Forelimb muscle (tissue), 1 donor: ENCODE measurements at places on chromosomes 5 and 9.
A peak's percentile ranks its signal among the peaks of the same experiment; 100 is the strongest.

DNA sequence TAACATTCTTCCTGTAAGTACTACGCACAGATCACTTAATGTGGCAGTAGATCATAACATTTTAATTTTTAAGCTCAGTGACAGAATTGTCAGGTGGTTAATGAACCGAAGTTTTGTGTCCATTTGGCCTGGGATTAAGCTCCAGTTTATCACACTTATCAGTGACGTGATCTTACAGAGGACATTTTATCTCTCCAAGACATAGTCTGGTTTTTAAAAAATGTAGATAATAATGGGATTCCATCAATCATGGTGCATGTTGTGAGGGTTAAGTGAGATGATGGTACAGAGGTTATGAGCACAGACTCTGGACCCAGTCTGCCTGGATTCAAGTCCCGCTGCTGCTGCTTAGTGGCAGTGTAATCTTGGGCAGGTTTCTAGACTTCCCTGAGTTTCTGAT lies 66.0 kb upstream of the ZFAND5 start:
- DNase-seq, result no peak

GRCh38 chr9:134198791-134199190 lies 34.4 kb upstream of the RNU6ATAC start:
- DNase-seq, result no peak

GRCh38 chr5:149015561-149015960 lies 47.3 kb downstream of the SH3TC2 start:
- DNase-seq, result no peak

- no peak for DNase-seq
Observed at GRCh38 chr5:148558892-148559291, 95.4 kb downstream of the HTR4 start.

GRCh38 chr5:58675341-58675740 lies 92.5 kb downstream of the RAB3C start:
- DNase-seq, result peak; percentile 44

GRCh38 chr5:146544232-146544631 lies 28.2 kb upstream of the GPR151 start:
- DNase-seq, result no peak

DNA sequence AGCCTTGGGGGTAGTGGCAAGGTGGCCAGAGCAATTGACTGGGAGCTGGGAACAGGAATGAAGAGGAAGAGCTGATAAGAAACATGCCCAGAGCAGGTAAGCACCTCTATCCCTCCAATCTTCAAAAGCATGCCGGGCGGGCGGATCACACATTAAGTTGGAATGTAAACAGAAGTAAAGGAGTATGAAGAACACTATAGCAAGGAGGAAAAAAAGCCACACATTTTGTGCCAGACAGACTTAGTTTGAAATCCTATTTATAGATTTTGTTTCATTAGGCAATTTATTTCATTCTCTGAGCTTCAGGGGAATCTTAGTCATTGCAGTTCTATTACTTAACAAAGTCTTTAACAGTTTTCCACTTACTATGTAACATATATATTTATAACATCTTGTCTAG lies 173.9 kb upstream of the TNC start:
- DNase-seq, result no peak

- DNase-seq, result no peak
Observed at GRCh38 chr5:149550268-149550583, 1.0 kb downstream of the CSNK1A1 start.

DNA sequence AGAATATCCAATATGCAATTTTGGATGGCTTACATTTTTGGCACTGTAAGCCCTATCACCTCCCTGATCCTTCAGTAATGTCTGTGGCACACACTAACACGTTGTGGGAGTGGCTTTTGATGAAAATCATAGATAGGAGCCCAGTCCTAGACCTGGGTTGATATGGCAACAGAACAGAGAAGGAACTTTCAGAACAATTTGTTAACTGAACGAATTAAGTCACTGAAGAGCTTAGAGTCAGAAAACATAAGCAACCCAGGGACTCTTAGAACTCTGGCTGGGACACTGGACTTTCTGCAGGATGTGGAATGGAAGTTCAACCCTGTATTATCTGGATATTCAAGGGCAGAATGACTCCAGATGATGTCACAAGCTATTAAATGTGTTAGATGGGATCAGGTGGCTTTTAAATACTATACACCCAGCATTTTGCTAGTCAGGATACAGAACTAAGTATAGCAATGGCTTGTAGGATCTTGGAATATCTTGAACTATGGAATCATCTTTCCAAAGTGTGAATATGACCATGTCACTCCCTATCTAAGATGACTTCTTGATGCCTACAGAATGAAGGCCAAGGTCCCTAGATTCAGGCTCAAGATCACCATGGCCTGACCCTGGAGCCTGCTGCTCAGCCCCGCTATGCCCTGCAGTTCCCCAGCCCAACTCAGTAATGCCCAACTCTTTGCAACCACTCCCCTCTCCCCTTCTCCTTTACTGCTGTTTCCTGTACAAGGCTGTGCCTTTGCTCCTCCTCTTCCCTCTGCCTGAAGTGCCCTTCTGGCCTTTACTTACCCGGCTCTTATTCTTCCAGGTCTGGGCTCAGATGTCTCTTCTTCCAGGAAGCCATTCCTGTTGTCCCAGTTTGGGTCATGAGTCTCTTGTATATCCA lies 42.8 kb downstream of the VLDLR start:
- DNase-seq, result no peak

GRCh38 chr5:139956342-139956741 lies 86.8 kb downstream of the NRG2 start:
- DNase-seq, result no peak

DNA sequence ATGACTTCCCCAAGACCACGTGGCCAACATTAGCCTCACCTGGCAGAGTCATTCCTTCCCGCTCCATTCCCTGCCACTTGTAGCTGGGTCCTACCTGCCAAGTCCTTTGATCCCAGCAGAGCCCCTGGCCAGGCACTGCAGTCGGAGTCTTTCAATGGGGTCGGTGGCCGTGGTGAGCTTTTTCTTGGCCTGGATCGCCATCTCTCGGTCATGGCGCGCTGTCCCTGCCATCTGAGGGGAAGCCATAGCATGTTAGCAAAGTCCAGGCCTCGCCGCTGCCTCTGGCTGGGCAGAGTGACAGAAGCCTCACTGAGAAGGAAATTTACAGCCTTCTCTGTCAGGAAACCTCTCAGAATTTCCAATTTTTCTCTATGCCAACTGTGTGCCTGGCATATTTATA lies 17.5 kb downstream of the CAPSL start:
- no peak for DNase-seq

DNA sequence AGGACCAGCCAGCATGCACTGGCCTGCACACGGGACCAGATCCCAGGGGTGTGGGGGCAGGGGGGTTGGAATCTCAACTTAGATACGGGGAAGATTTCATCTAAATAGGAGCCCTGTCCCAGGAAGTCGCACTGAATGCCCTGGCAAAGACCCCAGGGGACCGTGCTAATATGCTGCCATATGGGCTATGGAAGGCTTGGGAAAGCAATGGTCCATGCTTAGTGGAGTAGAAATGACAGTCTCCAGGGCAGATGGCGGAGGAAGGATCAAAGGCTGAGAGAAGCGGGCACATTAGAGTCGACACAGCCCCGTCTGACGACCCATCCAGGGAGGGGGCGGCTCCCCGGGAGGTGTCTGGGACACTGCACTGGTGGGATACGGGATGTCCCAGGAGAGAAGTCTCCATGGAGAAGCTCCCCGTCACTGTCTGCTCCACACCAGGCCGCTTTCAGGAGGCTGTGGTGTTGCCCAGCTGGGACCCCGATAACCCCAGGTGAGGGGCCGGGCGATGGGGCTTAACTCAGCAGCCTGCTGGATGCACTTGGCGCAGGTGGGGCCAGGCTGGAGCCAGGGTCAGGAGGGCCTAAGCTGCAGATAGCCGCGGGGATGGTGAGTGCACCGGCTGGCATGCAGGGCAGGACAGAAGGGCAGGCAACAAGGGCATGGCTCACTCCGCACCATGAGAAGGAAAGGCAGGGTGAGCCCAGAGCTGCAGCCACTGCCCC lies 377.7 kb upstream of the IRX1 start:
- no peak for DNase-seq

GRCh38 chr5:116479776-116480675 lies 94.6 kb downstream of the SEMA6A start:
- DNase-seq, result no peak

GRCh38 chr9:36018891-36019720 lies 17.6 kb upstream of the RECK start:
- no peak for DNase-seq

GRCh38 chr9:129907201-129907600 lies 71.9 kb downstream of the USP20 start:
- DNase-seq, result no peak

- no peak for DNase-seq
Observed at GRCh38 chr5:122906768-122907167, 61.4 kb downstream of the SNX24 start.

DNA sequence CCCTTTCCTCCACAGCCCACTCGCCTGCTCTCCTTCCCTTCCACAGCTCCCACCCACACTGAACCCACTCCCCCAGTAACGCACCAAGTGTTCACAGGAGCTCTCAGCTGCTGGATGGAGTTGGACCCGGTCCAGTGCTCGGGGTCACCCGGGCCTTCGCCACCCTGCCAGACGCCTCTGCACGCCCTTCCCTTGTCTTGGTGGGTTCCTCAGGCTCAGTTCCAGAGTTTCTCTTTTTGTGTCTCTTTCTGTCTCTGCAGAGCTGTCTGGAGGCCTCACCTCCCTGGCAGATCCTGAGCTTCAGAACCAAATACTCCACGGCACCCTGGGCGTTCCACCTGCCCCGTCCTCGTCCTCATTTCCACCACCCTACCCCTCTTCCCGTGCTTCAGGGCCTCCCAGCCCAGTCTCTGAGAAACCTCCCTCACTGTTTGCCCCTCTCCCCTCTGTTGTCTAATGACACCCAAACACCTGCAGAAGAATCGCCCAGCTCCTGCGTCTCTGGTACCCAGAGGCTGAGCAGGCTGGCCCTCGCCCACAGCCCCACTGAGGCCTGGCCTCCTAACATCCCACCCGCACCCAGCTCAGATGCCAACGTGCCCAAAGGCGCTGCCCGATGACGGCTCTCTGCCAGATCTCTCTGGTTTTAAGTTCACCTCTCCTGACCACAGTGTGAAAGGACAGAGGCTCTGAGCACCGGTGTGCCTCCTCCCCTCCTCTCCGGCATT lies 74.3 kb downstream of the COL23A1 start:
- DNase-seq, result no peak

DNA sequence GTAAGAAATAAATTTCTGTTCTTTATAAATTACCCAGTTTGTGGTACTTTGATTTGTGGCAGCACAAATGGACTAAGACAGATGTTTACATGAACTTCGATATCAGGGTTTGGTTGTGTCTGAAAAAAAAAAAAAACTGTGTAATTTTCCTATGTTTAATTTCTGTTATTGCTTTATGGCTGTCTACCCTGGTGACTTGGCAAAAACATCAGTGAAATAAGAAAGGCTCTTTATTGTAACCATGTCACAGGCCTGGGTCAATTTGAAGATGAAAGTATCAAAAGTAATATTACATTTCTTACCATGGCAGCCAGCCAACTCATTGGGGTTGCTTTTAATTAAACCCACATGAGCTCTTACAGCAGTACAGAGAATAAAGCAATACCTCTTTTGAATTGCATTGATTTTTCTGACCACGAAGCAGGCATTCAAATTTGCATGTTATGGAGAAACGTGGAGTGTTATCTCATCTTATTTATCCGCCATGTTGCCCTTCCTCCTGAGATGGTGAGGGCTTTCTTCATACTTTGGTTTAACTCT lies 20.6 kb upstream of the SV2C start:
- no peak for DNase-seq

DNA sequence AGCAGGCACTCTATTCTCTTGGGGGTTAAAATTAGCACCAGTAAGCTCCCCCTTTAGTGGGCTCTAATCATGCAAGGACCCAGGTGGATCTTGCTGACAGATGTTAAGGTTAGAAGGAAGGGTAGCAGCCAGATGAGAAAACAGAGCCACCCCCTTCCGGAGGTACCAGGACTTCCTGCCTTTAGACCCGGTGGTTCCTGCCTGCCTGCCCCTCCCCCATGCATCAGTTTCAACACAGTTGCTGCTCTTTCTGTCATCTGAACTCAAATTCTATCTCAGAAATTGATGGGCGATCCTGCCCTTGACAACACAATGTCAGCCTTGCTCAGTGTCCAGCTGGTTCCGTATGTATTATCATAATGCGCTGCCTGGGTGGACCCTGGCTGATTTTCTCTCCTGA lies 287.3 kb downstream of the EBF1 start:
- no peak for DNase-seq

DNA sequence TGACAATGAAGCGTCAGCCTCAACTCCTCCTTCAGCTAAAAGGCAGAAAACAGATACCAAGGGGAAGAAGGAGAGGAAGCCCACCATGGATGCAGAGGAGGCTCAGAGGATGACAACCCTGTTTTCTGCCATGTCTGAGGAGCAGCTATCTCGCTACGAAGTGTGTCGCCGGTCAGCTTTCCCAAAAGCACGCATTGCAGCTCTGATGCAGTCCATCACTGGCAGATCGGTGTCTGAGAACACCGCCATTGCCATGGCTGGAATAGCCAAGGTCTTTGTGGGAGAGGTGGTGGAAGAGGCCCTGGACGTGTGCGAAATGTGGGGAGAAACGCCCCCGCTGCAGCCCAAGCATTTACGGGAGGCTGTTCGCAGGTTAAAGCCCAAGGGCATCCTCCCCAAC lies 968 bp downstream of the TAF11L11 start:
- DNase-seq, result no peak

DNA sequence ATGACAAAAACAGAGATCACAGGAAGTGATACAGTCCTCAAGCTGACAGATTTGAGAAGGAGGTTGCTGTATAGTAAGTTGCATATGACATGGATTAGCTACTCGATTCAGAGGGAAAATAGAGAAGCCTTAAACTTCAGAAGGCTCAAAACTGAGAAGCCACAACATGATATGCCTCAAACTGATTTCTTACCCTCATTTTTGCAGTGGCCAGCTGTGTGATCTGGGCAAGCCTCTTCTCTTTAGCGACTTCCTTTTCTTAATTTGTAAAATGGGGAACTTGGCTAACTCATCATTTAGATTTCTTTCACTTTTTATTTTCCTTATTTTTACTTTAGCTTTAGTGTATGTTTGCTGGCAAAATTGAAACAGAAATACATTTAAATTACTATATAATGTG lies 421.1 kb downstream of the KIF4B start:
- no peak for DNase-seq

DNA sequence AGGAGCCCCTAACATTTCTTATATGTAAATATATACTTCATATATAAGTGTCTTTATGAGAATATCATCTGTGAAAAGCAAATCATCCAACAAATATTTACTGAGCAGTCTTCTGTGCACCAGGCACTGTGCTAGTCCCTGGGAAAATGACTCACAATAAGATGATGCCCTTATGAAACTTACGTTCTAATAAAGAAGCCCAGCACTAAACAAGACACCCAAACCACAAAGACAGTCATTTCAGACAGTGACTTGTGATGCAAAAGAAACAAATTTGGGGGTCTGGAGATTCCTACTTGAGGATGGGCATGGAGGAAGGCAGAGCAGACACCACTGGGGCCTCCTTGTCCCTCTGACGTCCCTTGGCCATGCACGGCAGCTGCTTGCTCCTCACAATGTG lies 30.6 kb upstream of the PPP1R2B start:
- no peak for DNase-seq
